ENCODE measurements at places on chromosomes 1 and 21.

- no peak for DNase-seq
Observed at GRCh38 chr1:3234281-3234680, 165.3 kb downstream of the PRDM16 start.

- peak; percentile 72 for DNase-seq
Observed at GRCh38 chr1:236870721-236871120, 75.6 kb downstream of the MTR start.

DNA sequence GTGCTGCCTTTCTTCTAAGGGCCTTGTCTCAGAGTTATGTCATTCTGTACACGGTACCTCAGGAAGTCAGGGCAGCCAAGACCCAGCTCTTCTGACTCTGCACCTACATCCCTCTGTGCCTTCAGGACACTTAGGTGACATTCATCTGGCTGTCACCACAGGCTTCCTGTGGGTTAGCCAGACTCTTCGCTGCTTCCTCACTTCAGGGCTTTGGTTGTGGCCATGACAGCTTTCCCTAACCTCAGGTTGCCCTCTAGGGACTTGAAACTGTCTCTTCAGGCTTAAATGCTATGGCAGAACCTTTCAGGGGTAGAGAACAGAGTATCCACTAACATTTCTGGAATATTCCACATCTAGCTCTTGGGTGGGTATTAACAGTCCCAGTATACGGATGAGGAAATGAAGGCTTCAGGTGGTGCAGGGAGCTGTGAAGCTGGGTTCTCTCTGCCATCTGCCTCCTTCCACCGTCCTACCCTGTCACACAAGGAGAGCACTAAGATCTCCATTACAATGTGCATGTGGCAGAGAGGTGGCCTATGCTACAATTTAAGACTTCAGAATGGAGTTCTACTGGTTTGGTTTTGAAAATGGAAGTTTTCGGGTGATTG, 9.9 kb downstream of the TSSK3 start:
- DNase-seq = peak; percentile 75

DNA sequence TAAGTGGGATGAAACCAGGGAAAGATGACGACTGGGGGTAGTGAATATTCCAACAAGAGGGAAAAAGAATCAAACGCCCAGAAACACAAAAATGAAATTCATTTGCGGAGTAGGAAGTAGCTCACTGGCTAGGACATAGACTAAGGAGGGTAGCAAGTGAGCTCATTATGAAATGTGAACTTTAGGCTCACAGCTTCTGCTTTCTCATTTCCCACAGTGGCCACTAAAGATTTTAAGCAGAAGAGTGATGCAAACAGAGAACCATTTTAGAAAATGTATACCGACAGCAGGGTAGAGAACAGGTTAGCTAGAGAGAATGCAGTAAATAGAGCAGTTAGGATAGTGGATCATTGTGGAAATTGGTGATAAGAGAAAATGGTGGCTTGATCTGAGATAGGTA, 3.5 kb downstream of the CD48 start:
- peak; percentile 70 for DNase-seq

DNA sequence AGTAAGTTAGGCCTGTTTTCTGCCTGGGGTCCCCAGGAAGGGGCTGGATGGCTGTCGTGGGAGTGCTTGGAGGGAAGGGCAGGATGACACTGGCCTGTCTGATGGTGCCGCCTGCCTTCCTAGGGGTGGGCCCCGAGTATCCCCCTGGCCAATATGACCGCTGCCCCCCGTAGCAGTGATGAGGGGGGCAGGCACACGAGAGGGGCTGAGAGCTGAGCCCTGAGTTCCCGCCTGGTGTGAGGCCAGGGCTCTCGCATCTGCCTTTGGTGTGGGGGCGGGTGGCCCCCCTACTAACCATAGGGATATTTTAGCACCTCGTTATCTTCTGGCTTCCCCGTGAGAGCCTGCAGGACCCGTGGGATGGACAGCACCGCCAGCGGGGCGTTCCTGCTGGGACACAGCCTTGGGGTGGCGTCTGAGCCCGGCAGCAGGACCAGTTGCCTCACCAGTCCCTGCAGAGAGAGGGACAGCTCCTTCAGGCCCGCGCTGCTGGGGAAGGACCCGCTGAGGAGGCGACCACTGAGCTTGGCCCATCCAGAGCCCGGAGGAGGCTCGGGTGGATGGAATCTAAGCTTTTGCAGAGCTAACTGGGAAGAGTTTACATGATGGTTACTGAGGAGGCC, 10.4 kb downstream of the KRTAP10-1 start:
- no peak for DNase-seq

DNA sequence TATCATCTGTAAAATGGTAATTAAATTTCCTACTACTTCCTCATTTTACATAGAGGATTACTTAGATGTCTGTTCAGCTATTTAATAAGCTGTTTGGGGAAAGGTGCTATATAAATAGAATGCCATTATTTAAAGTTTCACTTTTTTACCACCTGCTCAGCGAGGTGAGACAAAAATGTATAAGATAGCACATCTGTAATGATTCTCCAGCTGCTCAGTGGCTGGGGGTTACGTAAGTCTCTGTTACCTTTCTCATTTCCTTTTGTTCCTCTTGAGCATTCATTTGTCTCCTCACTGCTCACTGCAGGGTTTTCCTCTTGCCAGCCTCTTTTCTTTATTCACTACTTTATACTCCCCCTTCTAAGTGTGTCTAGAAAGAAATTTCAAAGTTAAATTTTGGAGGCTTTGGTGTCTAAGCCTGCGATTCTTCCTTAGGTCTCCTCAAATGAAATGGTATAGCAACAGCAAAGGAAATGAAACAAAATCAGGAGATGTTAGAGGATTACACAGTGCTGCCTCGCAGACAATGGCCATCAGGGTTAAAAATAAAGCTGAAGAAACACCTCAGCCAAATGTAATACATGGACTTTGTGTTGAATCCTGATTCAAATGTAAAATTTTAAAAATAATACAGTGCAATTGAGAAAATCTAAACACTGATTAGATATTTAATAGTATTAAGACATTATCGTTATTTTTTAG, 6.8 kb downstream of the RGS8 start:
- no peak for DNase-seq

- no peak for DNase-seq
Observed at GRCh38 chr21:41139275-41139674, 28.7 kb upstream of the BACE2 start.

- no peak for DNase-seq
Observed at GRCh38 chr1:233261206-233261605, 34.3 kb downstream of the PCNX2 start.

GRCh38 chr1:39800471-39800835, 11.8 kb upstream of the BMP8B start:
- DNase-seq = no peak

DNA sequence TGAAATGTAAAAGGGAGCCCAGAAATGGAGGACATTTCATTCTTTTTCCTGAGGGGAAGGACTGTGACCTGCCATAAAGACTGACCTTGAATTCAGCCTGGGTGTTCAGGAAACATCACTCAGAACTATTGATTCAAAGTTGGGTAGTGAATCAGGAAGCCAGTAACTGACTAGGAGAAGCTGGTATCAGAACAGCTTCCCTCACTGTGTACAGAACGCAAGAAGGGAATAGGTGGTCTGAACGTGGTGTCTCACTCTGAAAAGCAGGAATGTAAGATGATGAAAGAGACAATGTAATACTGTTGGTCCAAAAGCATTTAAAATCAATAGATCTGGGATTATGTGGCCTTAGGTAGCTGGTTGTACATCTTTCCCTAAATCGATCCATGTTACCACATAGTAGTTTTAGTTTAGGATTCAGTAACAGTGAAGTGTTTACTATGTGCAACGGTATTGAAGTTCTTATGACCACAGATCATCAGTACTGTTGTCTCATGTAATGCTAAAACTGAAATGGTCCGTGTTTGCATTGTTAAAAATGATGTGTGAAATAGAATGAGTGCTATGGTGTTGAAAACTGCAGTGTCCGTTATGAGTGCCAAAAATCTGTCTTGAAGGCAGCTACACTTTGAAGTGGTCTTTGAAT, 2.9 kb downstream of the RGS2 start:
- DNase-seq = no peak

GRCh38 chr1:39501666-39502065, 10.2 kb downstream of the BMP8A start:
- DNase-seq = no peak

- DNase-seq = peak; percentile 78
Observed at GRCh38 chr1:91596474-91596873, 95.8 kb downstream of the CDC7 start.

DNA sequence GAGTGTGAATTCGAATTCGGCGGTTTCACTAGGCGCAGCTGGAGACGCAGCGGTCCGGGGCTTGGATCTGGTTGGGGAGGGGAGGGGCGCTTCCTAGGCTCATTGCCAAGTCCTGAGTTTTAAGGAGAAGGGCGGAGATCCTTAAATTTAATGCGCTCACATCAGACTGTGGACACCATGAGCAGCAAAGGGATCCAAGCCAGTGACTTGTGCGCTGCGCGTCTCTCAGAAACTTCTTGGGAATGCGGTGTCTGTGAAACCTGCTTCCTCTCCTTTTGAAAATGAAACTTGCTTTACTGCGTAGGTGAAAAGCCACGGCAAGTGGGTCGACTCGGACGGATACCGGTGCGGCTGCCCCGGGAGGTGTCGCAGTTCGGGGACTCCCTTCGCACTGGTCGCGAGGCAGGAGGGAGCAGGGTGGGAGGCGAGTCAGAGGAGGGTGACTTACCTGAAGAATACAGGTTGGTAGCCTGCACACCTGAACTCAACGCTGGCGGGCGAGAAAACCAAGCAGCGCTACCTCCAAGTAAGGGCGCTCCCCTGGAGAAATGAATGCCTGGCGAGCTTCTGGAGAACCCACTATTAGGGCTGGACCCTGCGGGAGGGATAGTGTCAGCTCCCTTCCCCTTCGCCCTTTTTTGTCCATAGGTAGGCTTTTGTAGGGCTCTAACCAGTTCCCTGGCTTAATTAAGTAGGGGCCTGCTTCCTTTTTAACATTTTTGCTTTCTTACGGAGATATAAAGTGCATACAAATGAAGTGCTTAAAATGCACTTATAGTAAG, 992 bp downstream of the TENT5C start:
- DNase-seq = peak; percentile 77

- DNase-seq = no peak
Observed at GRCh38 chr1:25817840-25818501, 1.8 kb upstream of the MTFR1L start.
